ENCODE measurements at places on chromosomes 3 and 15.
A peak's percentile ranks its signal among the peaks of the same experiment; 100 is the strongest.

GRCh38 chr3:133742351-133743091 lies 3.7 kb upstream of the TF start:
- peak; percentile 38 for DNase-seq

DNA sequence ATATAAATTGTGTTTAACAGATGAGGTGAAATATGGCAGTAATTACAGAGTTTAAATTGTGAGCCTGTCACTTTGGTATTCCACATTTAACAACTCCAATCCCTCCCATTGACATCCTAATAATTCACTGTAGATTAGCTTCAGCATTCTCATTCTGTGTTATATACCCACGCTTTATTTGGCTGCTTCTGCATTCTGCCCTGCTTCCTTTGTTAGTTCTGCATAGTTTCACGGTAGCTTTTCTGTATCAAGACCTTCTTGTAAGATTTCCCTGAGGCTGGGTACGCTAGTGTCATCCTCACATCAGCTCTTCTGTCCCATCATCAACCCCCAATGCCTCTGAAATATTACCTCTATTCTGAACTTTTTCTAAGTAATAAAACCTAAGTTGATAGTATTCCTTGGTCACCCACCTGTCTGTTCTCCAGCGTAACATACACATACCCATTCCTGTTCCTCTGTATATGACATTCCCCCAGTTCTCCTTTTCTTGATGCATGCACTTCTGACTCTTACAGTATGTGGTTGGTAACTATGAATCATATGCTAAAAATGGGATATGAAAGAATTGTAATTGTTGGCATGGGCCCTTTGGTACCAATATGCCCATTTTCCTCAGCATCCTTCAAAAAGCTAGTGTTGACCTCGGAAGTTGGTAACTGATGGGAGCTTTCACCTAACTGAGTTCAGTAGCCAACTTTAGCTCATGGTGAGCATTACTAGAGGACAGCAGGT lies 171.2 kb downstream of the KLHL25 start:
- DNase-seq = no peak

GRCh38 chr3:195895078-195895860 lies 13.1 kb downstream of the TNK2 start:
- peak; percentile 54 for DNase-seq

- DNase-seq = no peak
These were observed 144.6 kb upstream of the RASGRP1 start for GRCh38 chr15:38709196-38709595.

DNA sequence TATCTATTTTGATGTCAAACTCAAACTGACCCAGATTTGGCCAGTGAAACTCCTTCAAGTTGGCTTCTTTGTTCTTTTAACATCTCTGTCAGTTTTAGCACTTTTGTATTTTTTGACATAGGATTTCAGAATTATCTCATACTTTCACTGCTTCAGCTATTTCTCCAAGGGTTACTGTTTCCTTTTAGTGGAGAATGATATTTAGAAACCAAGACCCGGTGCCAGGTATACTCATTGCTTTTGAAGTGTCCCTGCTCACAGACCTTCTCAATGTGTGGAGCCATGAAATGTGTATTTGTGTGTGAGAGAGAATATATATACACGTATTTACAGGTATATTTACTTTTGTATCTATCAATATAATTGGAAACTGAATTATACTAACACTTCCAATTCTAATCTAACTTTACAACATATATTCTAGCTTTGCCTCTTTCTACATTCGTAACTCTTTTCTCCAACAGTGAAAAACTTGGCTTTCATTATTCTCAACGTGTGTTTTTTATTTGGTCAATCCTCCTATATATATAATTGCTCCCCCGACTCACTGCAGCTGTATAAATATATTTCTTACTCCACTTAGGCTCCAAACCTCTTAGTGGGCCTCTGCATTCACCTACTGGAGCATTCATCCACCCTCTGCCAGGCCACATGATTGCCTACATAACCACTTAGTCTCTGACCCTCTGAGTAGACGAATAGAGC lies 54.0 kb downstream of the OTOL1 start:
- no peak for DNase-seq

DNA sequence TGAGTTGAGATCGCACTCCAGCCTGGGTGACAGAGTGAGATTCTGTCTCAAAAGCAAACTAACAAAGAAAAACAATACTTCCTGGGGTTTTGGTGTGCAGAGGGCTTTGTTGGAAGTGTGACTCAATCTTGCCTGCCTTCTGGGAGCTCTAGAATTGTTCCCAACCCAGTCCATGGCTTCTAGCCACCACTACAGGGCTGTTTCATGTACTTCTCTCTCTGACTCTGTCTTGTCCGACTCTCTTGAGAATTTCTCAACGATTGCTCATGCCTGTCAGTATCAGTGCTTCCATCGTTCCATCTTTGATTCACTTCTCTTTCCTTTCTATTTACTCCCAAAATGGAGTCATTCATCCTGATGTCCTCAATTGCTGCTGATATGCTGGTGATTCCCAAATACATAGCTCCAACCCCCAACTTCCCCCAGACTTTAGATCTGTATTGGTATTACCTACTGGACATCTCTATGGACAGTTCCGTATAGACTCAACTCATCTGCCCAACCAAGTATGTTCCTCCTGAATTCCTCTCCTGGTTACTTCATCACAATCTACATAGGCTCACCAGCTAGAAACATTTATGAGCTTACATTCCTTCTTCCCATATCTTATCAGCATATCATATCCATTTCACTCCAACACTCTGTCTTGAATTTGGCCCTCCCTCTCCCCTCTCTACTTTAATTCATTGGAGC lies 1.8 kb upstream of the AP2M1 start:
- DNase-seq = no peak

DNA sequence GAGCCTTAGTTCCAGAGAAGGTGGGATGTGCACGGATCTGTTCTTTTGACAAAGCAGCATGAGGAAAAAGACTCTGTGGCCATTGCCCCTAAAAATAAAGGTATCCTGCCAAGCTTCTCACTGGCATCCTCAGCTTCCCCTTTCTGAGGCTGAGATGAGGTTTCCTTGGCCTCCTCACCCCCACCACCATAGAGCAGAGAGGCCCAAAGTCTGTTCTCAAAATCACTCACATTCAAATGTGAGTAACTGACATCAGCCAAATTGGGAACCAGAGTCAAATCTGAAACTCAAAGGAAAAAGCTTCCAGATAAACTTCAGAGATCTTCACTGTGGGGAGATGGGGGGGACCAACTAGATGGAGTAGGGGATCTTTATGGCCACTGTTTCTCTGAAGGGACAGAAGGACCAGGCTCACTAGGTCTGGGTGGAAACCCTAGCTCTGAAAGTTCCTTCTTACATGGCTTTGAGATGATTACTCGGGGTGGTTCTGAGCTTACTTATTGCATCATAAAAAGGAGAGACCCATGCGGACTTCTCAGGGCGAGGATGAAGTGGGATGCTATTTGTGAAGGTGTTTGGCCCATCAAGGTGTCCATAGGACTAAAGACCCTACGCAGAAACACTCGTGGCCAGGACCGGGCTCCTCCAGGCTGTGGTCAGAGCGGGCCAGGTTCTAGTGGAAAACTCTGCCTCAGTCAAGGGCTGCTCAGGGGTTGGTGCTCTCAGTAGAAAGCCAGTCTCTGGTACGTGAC lies 61.5 kb upstream of the MEF2A start:
- no peak for DNase-seq

DNA sequence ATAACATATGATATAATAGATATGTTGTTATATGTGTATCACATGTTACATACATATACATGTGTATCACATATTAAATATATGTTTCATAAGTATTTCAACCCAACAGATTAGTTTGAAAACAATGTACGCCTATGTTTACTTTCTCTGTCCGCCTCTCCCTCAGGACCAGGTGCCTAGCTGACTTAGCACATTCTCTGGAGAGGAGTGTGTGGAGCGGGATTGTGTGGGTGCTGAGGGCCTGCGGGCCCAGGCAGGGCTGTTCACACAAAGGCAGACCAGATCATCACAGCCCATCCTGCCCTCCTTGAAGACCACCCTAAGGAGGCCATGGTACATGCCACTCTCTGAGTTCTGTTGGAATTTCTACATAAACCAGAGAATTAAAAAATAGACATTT lies 81.0 kb downstream of the PLXNA1 start:
- no peak for DNase-seq

GRCh38 chr15:101618851-101619614 lies 33.1 kb downstream of the TM2D3 start:
- no peak for DNase-seq

DNA sequence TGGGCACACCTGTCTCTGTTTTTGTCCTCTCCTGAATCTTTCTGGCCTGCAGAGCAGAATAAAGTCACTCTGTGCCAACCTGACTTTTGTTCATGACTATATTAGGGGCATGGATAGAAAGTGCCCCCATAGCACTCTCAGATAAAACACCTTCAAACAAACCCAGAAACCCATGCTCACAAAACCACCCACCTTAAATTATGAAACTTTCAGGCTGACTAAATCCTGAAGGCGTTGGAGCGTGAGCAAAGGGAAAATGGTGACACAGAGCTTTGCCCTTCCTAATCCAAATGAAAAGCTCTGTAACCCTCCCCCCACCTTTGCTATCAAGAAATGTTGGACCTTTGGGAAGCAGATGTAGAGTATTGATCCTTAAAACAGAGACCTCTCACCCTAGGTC lies 138.9 kb downstream of the IGF1R start:
- no peak for DNase-seq

DNA sequence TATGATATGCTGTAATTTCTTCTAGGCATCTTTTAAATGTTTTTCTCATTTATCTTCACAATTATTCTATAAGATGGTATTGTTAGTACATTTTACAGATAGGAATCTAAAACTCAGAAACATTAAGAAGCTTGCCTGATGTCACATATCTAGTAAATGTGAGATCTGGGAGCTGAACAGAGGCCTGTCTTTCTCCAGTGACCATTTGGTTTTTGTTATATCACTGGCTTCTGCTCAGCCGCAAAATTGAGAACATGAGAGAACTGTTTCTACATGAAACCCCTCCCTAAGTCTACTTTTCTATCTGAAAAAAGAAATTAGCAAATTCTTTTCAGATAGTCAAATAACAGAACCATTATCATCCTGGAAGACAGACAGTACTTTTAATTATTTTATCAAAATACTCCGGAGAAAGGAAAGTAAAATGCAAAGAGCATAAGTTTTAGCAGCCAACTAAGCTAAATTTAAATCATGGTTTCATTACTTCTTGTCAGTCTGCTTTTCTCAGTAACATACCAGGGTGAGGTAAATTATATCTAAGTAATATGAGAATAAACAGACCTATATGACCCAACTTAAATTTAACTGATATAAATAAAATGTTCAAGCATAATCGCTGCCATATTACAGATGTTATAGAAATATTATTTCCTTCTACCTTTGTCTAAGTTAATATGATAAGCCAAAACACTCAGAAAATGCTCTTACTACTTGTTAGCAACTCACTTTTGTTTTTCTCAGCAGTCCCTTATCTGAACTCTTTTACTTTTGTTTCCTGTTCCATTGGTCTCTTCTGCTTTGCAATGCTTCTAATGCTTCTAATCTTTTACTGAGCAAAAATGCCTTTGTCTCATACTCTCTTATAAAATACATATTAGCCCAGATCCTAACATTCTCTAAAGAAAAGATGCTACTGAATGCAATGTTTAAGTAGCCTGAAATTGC lies 68.0 kb upstream of the MBNL1 start:
- no peak for DNase-seq

- no peak for DNase-seq
These were observed 72.3 kb upstream of the LRIG1 start for GRCh38 chr3:66572938-66573710.

DNA sequence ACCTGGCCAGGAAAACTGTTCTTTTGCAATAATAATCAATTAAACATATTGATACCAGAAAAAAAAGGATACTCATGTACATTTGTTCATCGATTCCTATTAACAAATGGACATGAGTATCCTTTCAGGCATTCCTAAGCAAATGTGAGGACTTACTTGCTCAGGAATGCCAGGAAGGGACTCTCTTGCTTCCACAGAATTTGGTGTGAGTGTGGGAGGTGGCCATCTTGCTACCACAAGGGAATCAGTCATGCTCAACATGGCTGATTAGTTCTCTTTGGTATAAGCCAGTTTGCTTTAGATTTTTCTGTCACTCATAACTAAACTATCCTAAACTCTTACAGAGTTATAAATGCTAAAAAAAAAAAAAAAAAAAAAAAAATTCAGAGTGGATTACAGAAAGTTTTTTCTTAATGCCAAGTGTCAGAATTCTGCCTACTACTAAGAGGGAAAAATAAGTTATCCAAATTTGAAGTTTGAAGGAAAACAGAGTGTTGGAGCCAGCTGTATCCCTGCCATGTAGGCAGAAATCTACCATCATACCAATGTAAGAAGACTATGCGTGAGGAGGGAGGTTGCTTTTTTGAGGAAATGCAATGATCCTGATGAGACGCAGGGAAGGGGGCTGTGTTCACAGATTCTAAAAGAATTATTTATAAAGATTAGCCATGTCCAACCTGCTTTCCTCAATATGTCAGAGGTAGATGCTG lies 98.7 kb downstream of the PLD1 start:
- no peak for DNase-seq

GRCh38 chr3:197337214-197337613 lies 38.8 kb upstream of the DLG1 start:
- DNase-seq = no peak

DNA sequence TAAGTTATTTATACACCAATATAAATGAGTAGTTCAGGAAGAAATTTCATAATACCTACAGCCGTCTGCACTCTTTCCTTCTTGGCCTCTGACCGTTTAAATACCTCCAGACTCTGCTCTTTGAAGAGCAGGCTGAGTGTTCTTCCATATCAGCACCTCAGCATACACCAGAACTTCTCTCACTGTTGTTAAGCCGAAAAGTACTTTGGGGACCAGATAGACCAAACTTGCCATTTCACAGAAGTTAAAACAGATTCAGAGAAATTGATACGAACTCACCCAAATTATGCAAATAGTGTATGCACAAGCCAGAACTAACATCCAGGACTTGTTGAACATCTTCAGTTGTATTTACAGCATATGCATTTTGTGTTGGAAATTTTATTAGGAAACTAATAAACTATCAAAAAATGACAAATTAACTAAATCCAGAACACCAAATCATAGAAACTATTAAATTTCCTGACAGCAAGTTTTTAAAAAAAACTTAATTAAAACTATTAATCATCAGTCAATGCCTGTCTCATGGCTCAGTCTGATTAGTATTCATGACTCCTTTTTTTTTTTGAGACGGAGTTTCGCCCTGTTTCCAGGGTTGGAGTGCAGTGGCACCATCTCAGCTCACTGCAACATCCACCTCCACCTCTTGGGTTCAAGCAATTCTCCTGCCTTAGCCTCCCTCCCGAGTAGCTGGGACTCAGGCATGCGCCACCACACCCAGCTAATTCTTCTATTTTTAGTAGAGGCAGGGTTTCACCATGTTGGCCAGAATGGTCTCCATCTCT lies 24.1 kb downstream of the CGGBP1 start:
- no peak for DNase-seq

DNA sequence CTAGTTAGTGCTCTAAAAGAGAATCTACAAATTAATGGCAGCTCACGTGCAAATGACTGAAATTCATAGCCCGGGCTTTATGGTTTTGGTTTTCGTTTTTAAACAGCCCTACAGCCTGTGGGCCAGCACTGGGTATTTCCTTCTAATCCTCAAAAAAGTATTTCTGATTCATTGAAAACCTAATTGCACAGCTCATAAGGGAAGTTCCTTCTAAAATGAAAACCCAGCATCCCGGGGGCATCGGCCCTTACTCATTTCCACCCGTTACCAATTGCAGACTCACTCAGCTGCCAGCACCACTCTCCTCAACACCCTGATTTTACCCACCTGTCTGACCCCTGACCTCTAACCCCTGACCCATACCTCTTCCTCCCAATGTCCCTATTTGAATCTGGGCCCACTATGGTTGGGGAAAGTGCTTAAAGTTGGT lies 59.5 kb upstream of the ZNF148 start:
- DNase-seq = no peak

- no peak for DNase-seq
These were observed 140.6 kb upstream of the TBC1D5 start for GRCh38 chr3:17882981-17883380.

All from midbrain (tissue), 1 donor.